Activated CD4-positive, alpha-beta T cell treated with anti-CD3 and anti-CD28 coated beads, Interleukin-2, amount 10 ng/mL, durations not matched to agents 24 days and 14 days (primary cell): ENCODE measurements at places on chromosomes 1 and 21. TPM values are rescaled to one million over a fixed set of nuclear protein-coding genes. Genes with fewer than 3 reads are reported as not detected.
A peak's percentile ranks its signal among the peaks of the same experiment; 100 is the strongest.

GRCh38 chr1:112583366-112583765, 35.6 kb downstream of the ST7L start:
- H3K4me1 ChIP-seq = no peaks in the 10 kb centered on the region
- no peak overlapping the region for H3K4me3 ChIP-seq
- no peak for DNase-seq
- no peaks in the 10 kb centered on the region for H3K27me3 ChIP-seq
- H3K27ac ChIP-seq = no peak overlapping the region

- no peaks in the 10 kb centered on the region for H3K4me1 ChIP-seq
- H3K27me3 ChIP-seq = peaks cover 4% of the 10 kb centered on the region
- DNase-seq = no peak
These were observed 137.1 kb downstream of the CAMTA1 start for GRCh38 chr1:6922096-6922931.

Gene ARHGAP29
- total RNA-seq = not detected in 2 replicates

GRCh38 chr1:177385760-177386698, 215.3 kb downstream of the BRINP2 start:
- no peak for DNase-seq
- H3K36me3 ChIP-seq = no peaks in the 10 kb centered on the region
- H3K27ac ChIP-seq = no peak overlapping the region
- no peaks in the 10 kb centered on the region for H3K4me1 ChIP-seq

Gene CD84
- total RNA-seq = 17.3 and 17.7 TPM in 2 replicates

- H3K4me1 ChIP-seq = no peaks in the 10 kb centered on the region
- no peak overlapping the region for H3K27ac ChIP-seq
- no peaks in the 10 kb centered on the region for H3K27me3 ChIP-seq
- no peak for DNase-seq
- no peaks in the 10 kb centered on the region for H3K36me3 ChIP-seq
These were observed 190.4 kb downstream of the MIS18A start for GRCh38 chr21:32088471-32088870.

DNA sequence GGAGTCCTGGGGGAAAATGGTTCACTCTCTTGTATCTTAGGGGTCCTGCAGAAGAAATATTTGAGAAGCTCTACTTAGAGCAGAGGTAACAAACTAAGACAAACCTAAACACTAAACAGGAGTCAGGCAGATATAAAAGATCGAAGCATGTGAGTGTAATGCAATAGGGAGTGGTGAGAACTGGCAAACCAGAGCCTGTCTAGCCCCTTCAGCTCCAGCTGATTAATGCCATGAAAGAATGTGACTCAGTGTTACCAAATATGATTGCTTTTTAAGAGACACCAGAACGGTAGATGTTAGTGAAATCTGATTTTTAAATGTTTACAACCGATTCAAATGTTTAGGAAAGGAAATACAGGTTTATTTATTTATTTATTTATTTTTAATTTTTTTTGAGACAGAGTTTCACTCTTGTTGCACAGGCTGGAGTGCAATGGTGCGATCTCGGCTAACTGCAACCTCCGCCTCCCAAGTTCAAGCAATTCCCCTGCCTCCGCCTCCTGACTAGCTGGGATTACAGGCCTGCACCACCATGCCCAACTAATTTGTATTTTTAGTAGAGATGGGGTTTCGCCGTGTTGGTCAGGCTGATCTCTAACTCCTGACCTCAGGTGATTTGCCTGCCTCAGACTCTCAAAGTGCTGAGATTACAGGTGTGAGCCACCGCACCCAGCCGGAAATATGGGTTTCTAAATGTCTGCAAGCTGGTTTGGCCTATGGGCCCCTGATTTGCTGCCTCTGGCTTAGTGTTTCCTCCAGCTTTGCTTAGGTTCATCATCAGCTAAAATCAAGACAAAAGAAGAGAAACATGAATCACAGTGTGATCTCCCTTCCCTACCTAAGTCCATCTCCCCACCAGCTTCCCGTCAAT, 12.2 kb downstream of the TXNIP start:
- DNase-seq = no peak
- peaks cover 39% of the 10 kb centered on the region for H3K4me1 ChIP-seq
- H3K27ac ChIP-seq = peak overlapping the region; percentile 88
- peak overlapping the region; percentile 63 for H3K4me3 ChIP-seq

DNA sequence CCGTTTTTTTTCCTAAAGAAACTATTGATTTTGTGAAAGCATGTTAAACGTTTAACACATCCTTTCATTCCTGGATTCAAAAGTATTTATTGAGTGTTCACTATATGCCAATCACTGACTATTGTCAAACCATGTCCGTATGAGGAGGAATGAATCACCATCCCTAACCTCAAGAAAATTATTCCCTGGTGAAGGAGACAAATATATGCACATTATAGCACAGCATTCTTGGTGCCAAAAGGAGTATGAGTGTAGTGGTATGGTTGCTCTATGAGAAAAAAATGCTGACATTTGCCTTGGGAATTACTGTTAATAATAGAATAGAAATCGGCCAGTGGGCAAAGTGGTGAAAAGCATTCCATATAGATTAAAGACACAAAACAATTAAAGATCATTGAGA, 1390.1 kb downstream of the MRPL39 start:
- no peaks in the 10 kb centered on the region for H3K4me1 ChIP-seq
- H3K27me3 ChIP-seq = no peaks in the 10 kb centered on the region
- H3K4me3 ChIP-seq = no peak overlapping the region
- H3K36me3 ChIP-seq = no peaks in the 10 kb centered on the region
- DNase-seq = no peak

Gene THBS3
- total RNA-seq = 10.5 and 10.6 TPM in 2 replicates
